Stimulated activated CD8-positive, alpha-beta memory T cell treated with anti-CD3 and anti-CD28 coated beads, Interleukin-15, amount 100 ng/mL, for 4 hours (primary cell): ENCODE measurements at places on chromosomes 4 and X.

- DNase-seq = no peak
Measured at GRCh38 chr4:173752610-173753230, 222.7 kb upstream of the HAND2 start.

- DNase-seq = no peak
Measured at GRCh38 chr4:13986548-13986947, 359.0 kb upstream of the BOD1L1 start.

DNA sequence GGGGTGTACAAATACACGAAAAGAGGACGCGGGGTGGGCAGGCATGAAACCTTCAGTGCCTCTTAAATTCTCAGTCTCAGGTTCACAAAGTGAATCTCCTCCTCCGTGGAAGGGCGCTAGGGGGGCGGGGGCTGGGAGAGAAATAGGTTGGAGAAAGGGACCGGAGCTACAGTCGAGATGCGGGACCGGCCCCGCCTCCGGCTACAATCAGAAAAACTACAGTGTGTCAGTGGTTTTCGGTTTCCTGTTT, 3.4 kb downstream of the MAML3 start:
- no peak for DNase-seq

DNA sequence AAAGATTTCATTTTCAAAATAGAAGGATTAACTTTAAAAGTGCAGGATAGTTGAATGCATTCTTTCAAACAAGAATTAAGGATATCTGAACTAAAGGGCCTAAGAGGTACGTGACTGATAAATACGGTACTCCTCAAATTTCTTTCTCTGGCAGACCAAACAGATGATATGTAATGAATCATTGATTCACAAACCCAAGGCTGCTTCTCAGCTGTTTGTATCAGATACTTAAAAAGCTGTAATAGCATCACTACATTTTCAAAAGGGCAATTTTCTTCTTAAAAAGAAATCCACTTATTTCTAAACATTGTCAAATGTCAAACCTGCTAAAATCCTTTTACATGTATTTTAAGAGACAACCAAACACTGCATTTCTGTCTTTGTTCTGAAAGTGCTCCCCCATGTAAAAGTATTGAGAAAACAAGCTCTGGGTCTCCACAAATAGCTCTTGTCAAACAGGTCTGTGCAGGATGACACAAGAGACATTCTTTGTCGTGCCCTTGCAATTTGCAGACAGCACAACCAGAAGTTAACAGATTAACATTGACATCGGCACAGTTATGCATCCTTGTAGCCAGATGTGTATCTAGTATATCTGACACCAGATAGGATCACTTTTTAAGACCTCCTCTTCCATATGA, 82.0 kb downstream of the MANBA start:
- DNase-seq = no peak

DNA sequence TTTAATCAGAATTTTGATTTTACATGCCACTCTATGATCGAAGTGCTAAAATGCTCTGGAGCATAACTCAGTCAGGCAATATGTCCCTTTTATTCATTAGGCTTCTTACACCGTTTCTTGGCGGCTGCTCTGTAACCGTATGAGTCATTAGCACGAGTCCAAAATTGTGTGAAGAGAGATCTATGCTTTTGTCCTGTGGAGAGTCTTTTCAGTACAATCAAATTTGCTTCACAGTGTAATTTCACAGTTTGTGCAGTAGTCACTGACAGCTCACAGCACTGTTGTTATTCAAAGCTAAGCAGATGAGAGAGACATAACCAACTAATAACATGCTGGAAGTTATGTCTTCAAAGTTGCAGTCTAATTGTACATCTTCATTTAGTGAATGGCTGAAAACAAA, 167.8 kb downstream of the PCDH10 start:
- DNase-seq = no peak

- no peak for DNase-seq
Measured at GRCh38 chr4:94757192-94758140, at the start of gene BMPR1B. Gene BMPR1B, plus strand, starts transcription at chr4:94757955. Its CDS starts 346,470 bp downstream, at chr4:95104425.

DNA sequence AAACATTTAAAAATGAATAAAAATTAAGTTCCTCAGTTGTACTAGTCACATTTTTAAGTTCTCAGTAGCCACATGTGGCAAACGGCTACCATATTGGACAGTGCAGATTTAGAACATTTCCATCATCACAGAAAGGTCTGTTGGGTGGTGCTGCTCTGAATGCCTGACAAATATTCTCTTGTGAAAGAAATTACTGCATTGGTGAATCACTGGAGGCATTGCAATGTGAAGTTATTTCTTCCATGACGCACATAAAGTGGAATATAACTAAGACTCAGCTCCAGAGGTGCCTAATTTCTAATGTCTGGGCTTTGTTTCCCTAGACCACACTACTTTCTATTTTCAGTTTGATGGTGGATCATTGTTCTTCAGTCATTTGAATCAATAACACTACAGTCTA, 44.9 kb downstream of the CLNK start:
- DNase-seq = no peak

- no peak for DNase-seq
Measured at GRCh38 chr4:149796381-149796780, 19.3 kb downstream of the IQCM start.

DNA sequence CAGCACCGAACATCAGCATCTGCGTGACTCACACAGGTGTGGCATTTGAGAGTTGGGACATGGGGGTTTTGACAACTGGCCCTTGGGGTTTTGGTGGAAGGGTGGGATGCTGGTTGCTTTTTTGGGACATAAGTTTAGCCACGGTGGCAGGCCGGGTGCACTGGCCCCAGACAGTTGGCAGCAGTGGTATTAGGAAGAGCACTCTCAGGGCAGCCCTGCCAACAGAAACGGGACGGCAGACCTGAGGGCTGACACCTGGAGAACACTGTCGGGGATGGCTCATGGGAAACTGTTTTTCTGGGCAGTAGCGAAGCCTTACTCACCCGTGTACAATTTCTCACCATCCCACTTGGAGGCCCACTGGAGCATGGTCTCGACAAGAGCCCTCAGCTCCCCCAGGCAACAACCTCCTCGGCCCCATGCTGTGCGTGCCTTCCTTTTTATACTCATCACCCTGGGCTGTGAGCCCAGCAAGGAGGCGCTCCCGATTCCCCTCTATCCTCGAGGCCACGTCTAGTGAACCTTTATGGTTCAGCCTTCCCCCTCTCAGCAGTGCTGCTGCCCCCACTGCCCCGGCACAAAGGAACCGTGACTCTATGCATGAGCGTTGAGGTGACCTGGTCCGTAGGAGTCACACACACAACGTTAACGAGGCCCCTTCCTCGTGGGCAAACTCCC, 30.6 kb downstream of the WDR1 start:
- DNase-seq = no peak

GRCh38 chr4:101851672-101852071, 61.1 kb downstream of the BANK1 start:
- no peak for DNase-seq

GRCh38 chrX:118736394-118737010, 9.1 kb downstream of the IL13RA1 start:
- no peak for DNase-seq

GRCh38 chrX:55636109-55636508, 12.9 kb downstream of the FOXR2 start:
- DNase-seq = no peak

DNA sequence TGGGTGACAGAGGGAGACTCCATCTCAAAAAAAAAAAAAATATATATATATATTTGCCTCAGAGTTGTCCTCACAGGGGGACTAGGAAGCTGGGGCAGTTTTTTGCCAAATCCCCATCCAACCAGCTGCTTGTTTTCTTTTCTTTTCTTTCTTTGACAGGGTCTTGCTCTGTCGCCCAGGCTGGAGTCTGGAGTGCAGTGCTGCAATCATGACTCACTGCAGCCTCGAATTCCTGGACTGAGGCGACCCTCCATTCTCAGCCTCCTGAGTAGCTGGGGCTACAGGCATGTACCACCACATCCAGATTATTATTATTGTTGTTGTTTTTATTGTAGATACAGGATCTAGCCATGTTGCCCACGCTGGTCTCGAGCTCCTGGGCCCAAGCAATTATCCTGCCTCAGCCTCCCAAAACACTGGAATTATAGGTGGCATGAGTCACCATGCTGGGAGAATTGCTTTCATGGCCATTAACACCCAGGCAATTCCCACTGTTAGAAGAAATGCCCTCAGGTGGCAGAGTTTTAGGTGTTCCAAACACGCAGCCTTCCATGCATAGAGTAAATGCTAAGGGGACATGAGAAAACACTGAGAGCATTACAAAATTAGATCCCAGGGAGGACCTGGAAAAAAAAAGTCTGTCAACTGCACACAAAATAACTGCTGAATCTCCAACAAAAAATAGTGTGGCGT, 98.0 kb downstream of the ARHGAP6 start:
- DNase-seq = no peak

GRCh38 chr4:37588150-37588549, 98.0 kb downstream of the RELL1 start:
- DNase-seq = no peak

GRCh38 chr4:154035341-154035740, 246.5 kb upstream of the SFRP2 start:
- DNase-seq = no peak

GRCh38 chr4:110589297-110589696, 33.6 kb downstream of the PITX2 start:
- DNase-seq = no peak

DNA sequence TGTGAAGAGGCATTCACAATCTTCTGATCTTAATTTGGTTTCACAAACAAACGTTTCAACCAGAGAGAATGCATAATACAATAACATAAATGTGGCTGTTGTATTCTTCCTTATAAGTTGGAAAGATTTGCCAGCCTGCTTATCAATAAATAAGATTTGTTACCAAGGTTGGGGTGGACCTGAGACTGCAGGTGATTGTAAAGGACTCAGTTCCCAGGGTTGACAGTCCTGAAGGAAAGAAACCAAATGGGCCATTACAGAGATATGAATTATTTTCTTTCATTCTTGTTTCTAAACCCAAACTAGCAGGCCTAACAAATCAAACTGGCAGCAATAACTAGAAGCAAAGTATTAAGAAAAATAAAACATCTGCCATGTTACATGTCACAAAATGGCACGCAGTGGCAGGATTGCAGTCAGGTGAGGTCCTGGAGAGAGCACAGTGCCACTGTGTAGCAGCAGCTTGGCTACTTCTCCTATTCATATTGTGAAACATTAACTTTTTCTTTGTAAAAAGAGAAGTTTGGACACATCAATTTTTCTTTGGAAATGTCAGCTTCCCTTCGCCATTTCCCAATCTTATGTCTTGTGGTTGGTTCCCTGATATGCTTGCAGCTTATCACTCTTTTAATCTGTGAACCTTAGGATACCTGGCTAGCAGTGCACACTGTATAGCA, 133.8 kb upstream of the EMCN start:
- DNase-seq = no peak

GRCh38 chr4:133320576-133321170, 171.6 kb downstream of the PCDH10 start:
- DNase-seq = no peak

GRCh38 chrX:103877571-103877970, 45.5 kb upstream of the RAB9B start:
- no peak for DNase-seq

GRCh38 chr4:77145842-77146185, 11.2 kb upstream of the CCNG2 start:
- DNase-seq = no peak

- DNase-seq = no peak
Measured at GRCh38 chr4:80307183-80307735, 28.3 kb upstream of the CFAP299 start.

DNA sequence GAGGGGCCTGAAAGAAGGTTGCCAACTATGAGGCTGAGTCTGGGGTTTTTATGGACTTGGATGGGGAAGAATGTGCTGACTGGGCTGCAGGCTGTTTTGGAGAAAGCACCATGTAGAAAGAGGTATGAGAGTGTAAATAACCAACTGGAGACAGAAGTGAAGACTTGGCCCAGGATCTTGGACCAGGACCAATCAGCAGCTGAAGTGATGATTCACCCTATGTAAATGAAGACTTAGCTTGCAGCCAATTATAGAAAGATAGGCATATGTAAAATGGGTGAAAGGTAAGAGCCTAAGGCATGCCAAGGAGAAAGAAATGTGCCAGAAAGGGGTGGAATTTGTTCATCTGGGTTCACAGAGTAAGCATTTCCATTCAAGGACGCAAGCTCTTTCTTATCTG, 856.7 kb upstream of the PRKX start:
- DNase-seq = no peak

DNA sequence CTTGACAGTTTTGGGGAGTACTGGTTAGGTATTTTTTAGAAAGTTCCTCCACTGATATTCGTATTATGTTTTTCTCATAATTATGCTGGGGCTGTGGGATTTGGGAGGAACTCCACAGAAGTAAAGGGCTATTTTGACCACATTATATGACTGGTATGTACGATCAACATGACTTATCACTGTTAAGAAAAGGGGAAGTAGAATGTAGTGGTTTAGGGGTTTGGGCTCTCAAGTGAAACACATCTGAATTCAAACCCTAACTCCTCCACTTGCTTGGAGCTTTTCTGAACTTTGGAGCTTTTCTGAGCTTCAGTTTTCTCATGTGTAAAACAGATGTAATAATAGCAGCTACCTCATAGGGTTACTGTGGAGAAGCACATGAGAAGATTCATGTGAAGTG, 96.4 kb upstream of the C1GALT1C1 start:
- DNase-seq = no peak

DNA sequence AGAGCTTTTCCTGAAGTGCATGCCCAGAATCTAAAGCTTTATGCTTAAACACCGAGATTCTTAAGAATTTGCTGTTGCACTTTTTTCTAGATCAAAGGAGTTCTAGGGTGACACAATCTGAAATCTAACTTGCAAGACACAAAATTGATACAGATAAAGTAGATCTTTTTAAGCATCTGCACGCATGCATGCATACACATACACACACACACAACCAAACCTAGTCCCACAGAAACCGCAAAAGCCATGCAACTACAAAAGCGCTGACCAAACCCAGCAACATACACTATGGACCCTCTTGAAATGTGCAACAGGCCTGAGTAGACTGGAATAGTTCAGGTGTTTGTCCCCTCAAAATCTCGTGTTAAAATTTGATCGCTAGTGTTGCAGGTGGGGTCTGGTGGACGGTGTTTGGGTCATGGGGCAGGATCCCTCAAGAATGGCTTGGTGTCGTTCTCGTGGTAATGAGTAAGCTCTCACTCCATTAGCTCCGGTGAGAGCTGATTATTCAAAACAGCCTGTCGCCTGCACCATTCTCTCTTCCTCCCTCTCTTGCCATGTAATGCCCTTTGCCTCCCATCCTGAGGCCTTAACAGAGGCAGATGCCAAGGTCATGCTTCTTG, 52.7 kb downstream of the IRF2 start:
- no peak for DNase-seq

DNA sequence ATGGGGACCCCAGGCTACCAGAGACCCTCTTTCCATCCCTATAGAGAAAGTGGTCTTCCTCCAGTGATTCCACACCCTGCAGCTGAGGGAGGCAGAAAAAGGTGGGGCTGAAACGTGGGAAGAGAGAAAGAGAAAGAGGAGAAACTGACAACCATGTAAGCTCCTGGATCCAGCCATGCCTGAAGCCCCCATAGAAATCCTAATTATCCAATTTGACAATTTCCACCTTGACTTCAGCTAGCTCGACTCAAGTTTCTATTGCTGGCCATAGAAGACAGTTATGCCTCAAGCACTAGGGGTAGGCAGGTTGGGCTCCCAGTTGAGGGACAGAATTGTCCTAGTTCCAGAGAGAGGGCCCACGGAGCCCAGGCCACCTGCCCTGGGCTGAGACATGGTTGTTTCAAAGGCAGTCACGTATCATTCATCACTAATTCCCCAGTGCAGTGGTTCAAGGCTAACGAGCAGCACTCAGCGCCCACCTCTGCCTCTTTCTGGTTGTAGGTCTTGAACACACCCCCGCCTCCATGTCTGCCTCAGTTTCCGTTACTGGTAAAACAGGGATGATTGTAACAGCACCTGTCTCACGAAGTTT, 39.8 kb upstream of the ASMTL start:
- DNase-seq = no peak

GRCh38 chr4:8607603-8608481, 15.3 kb downstream of the CPZ start:
- DNase-seq = no peak
